ENCODE measurements at places on chromosomes 4 and X. TPM values are rescaled to one million over a fixed set of nuclear protein-coding genes. Genes with fewer than 3 reads are reported as not detected.

GRCh38 chr4:48752246-48752645 is 27.8 kb downstream of the FRYL start:
- H3K27me3 ChIP-seq, result no peaks in the 10 kb centered on the region
- no peaks in the 10 kb centered on the region for H3K36me3 ChIP-seq
- DNase-seq, result no peak

NEUROG2 gene
- not detected for total RNA-seq

- no peaks in the 10 kb centered on the region for H3K27me3 ChIP-seq
- H3K4me3 ChIP-seq, result no peak overlapping the region
- no peaks in the 10 kb centered on the region for H3K36me3 ChIP-seq
Measured at GRCh38 chr4:177451108-177451500, 8.9 kb upstream of the AGA start.

DNA sequence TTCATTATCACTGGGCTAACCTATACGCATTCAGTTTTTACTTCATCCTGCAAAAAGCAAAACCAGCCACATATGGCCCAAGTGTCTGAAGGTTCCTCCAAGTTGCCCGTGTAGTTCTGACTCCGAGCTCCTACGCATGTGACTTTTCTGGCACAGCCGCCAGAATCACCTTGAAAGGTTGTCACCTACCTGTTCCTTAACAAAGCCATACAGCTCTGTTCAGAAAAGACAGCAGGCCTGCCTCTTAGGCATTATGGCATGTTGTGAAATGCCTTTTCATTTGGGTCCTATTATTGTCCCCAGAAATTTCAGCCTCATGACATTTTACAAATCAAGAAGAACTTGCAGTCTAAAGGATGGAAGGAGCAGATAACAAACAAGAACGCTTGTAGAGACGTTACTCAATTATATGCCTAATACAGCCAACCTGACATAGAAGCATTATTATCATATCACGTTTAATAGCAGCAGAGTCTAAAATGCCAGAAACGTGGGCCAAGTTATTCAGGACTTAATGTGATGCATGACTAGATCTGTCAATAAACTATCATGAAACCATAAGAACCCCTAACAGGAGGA is 118.5 kb downstream of the RBM47 start:
- H3K4me3 ChIP-seq, result peak overlapping the region; percentile 46
- H3K4me1 ChIP-seq, result no peaks in the 10 kb centered on the region
- no peaks in the 10 kb centered on the region for H3K36me3 ChIP-seq
- H3K27me3 ChIP-seq, result no peaks in the 10 kb centered on the region

RUFY3 gene
- 28.8 TPM for total RNA-seq

GRCh38 chr4:24613502-24613901 is 29.1 kb upstream of the DHX15 start:
- no peak overlapping the region for H3K27ac ChIP-seq
- H3K4me1 ChIP-seq, result no peaks in the 10 kb centered on the region
- no peaks in the 10 kb centered on the region for H3K36me3 ChIP-seq
- DNase-seq, result no peak
- H3K27me3 ChIP-seq, result no peaks in the 10 kb centered on the region
- H3K4me3 ChIP-seq, result no peak overlapping the region

- no peaks in the 10 kb centered on the region for H3K27me3 ChIP-seq
- H3K4me3 ChIP-seq, result peak within 1 kb of the TSS; percentile 27
- peak; percentile 18 for DNase-seq
- no peak within 1 kb of the TSS for H3K27ac ChIP-seq
- no peaks in the 10 kb centered on the region for H3K4me1 ChIP-seq
- no peaks in the 10 kb centered on the region for H3K36me3 ChIP-seq
Measured at GRCh38 chrX:75522565-75523431, at the start of gene ZDHHC15. Gene ZDHHC15 (minus strand): TSS chrX:75523037. CDS start chrX:75523024, 13 bp downstream.

BLTP1 gene
- total RNA-seq, result 47.8 TPM

TRIM2 gene
- 120 TPM for total RNA-seq

TEX13C gene
- not detected for total RNA-seq

- H3K27me3 ChIP-seq, result no peaks in the 10 kb centered on the region
- no peak overlapping the region for H3K27ac ChIP-seq
- H3K4me1 ChIP-seq, result no peaks in the 10 kb centered on the region
- no peak overlapping the region for H3K4me3 ChIP-seq
- H3K36me3 ChIP-seq, result no peaks in the 10 kb centered on the region
Measured at GRCh38 chr4:142416711-142417275, 429.3 kb downstream of the INPP4B start.

GRCh38 chr4:7156328-7156727 is 36.0 kb upstream of the SORCS2 start:
- H3K27ac ChIP-seq, result no peak overlapping the region
- peak; percentile 16 for DNase-seq
- H3K36me3 ChIP-seq, result no peaks in the 10 kb centered on the region
- no peak overlapping the region for H3K4me3 ChIP-seq
- H3K27me3 ChIP-seq, result no peaks in the 10 kb centered on the region

OCRL gene
- total RNA-seq, result 32.8 TPM
